ENCODE measurements at places on chromosomes 3 and 15. TPM values are rescaled to one million over a fixed set of nuclear protein-coding genes. Genes with fewer than 3 reads are reported as not detected.

Gene ZPLD1
- not detected for total RNA-seq

Gene SLC6A11
- not detected for total RNA-seq

Gene ZNF660
- total RNA-seq: 3.3 TPM

Gene ALDH1A3
- 38.3 TPM for total RNA-seq

Gene KBTBD13
- total RNA-seq: not detected

GRCh38 chr15:70121624-70122302 is 24.0 kb upstream of the TLE3 start:
- peak; percentile 94 for DNase-seq

DNA sequence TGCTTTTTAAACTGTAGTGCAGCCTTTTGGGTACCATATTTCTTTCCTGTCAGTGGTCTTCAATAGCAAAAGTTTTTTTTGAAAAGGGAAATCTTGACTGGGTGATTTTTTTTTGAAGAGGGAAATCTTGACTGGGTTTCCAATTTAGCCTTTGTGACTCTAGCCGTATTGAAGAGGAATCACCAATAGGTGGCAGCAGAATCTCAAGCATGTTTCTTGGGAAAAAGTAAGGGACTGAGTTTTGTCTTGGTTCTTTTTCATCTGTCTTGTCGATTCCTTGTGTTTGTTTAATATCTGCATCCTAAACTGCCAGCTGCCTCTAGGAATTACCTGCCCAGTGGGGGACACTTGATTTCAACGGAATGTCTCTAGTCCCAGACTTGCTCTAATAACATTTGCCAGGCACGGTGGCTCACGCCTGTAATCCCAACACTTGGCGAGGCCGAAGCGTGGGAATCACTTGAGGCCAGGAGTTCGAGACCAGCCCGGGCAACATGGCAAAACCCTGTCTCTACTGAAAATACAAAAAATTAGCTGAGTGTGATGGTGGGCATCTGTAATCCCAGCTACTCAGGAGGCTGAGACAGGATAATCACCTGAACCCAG is 89.2 kb downstream of the RBPMS2 start:
- no peak for DNase-seq

DNA sequence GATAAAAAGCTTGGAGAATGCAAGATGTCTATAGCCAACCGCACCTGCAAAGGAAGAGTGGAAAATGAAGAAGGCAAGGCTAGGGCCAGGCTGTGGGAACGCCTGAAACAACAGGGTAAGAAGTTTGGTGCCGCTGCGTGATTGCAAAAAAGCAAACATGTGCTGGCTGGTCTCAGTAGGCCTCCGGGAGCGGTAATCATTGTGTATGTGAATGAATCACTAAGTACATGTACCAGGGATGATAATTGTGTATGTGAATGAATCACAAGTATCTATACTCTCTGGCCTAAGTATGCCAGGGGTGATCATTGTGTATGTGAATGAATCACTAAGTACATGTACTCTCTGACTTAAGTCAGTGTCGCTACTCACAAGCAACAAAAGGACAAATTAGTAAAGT is 40.3 kb upstream of the PARL start:
- DNase-seq: no peak
